Glutamatergic neuron (in vitro differentiated cells): ENCODE measurements at places on chromosomes 3 and 15.

GRCh38 chr3:150341891-150342290 is 66.2 kb upstream of the TSC22D2 start:
- DNase-seq: no peak

DNA sequence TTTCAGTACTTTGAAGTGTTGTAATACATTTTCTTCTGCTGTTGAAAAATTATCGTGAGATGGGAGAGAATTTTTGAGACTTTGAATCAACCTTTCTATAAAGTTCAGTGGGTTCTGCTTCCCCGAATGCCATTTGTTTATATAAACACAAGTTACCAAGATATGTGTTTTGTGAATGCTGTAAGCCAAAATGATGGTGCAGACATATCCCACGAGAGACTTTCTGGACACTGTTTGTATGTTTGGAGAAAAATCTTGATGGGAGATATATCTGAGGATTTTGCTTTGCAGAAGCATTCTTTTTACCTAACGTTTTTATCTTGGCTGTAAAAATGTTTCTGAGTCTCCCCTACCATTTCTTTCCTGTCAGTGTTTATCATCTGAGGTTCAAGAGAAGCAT is 526.6 kb upstream of the ZNF717 start:
- DNase-seq: no peak

DNA sequence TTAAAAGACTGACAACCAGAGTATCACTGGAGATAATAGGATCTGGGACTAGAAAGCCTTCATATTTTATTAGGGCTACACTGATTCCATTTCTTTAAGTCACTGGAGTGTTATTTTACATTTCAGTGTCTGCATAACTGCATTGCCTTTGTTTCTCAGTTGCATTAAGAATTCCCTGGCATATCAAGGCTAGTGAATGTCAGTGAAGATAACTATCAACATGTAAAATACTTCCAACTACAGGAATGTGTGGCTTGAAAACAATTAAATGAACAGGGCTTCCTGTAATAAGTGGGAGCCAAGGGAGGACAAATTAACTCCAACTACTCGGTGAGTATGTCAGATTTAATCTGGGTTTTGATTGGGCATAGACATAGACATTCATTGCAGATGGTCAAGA is 628.5 kb downstream of the ROBO2 start:
- DNase-seq: no peak

- DNase-seq: no peak
Measured at GRCh38 chr3:50050361-50050760, 38.4 kb upstream of the RBM5 start.

DNA sequence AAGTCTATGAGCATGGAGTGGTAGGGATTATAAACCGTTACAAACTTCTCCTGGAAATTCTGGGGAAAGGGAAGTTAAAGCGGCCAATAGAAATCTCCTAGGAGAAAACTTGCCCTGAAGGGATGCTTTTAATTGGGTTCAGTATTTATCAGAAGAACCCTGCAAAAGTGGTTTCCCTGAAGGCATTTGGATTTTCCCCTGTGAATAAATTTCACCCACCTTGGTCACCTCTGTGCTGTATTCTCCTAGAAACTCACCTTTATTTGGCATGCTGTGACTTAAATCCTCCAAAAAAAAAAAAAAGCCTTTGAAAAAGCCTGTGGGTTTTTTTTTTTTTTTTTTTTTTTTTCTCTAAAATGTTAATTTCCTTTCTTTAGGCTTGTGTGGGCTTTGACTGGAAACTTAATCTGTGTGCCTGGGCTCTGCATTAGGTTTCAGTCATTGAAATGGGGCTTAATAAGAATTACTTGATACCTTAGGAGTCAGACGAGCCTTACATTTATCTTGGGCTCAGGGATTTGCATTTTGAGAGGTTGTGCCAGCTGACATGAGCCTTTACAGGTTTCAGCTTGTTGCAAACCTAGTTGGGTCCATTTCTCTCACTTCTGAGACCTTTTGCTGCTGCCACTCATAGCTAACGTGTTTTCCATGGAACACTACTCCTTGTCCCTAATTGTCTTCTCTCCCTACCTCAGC is 22.0 kb downstream of the TGFBR2 start:
- no peak for DNase-seq

- DNase-seq: peak; percentile 89
Measured at GRCh38 chr3:143121241-143122088, 1.9 kb downstream of the CHST2 start.

- DNase-seq: no peak
Measured at GRCh38 chr3:25460751-25461150, 32.7 kb downstream of the RARB start.

- DNase-seq: no peak
Measured at GRCh38 chr3:143334231-143334630, 214.7 kb downstream of the CHST2 start.

DNA sequence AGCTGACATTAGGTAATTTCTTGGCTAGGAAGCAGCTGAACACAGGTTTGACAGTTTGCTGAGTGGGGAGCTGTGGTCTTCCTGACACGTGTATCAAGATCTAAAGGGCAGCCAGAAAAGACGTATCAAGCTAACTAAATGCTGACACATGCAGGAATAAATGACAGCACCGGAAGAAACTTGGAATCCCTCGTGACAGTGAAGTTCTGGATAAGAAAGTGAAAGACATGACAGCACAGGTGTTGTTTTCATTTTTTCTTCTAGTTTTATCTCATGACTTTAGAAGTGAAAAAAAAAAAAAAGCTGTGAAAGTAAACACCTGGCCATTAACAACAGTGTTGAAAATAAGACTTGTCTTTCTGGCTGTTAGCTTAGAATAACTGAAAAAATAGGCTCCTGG is 48.7 kb downstream of the FGF7 start:
- no peak for DNase-seq

DNA sequence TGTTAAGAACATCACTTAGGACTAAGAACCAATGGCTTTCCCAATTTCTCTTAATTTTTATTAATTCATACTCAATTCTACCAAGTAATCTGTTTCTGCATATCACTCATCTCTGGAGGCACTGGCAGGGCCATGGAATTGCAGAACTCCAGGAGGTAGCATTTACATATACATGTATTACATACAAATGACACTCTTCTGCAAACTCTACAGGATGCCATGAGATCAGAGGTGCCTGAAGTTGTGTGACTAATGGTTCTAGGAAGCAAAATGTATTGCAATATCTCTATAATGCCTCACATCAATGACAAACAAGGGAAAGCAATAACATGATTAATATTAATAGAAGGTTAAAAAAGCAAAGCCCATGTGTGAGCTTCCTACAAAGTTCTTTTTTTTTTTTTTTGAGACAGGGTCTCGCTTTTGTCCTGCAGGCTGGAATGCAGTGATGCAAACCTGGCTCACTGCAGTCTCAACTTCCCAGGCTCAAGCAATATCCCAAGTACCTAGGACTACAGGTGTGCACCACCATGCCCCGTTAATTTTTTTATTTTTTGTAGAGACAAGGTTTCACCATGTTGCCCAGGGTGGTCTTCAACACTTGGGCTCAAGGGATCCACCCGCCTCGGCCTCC is 33.0 kb downstream of the DENND6A start:
- DNase-seq: no peak

- DNase-seq: no peak
Measured at GRCh38 chr3:11507719-11508118, 136.0 kb downstream of the VGLL4 start.

GRCh38 chr15:52567871-52568600 is 794 bp downstream of the ARPP19 start:
- no peak for DNase-seq

DNA sequence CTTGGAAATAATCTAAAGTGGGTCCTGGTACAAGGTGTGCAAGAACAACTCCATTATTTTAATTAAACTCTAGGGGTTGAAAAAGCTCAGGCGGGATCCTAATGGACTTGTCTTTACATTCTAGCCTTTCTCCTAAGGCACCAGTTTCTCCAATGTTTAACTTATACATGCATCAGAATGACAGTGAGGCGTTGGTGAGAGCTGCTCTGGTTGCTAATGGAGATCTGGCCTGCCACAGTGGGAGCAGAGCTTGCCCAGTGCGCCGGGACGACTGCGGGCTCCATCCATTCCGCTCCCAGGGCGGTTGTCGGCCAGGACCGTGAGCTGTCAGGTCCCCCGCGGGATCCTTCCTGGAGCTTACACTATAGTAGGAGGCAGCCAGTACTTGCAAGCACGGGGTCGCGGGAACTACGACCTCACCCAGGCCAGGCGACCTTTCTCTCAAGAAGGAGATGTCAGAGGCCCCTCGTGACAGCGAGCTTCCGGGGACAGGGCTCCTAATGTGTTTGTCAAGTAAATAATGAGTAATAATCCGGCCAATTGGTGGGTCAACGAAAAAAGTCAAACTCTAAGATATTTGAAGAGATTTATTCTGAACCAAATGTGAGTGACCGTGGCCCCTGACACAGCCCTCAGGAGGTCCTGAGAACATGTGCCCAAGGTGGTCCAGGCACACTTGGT is 991 bp upstream of the HIGD1A start:
- peak; percentile 56 for DNase-seq

DNA sequence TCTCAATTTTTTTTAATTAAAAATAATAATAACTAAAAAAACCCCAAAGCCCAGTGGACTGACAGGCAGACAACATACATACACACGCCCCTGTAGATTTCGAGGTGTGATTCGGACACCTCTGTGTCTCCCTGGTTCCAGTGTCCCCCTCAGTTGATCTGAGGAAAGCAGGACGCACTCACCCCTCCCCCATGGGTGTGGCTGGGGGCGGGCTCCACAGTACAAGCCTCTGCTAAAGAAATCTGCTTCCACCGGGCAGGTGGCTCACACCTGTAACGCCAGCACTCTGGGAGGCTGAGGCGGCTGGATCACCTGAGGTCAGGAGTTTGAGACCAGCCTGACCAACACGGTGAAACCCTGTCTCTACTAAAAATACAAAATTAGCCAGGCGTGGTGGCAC is 33.8 kb upstream of the BLM start:
- no peak for DNase-seq

GRCh38 chr3:9194509-9195184 is 54.8 kb downstream of the SRGAP3 start:
- DNase-seq: no peak

DNA sequence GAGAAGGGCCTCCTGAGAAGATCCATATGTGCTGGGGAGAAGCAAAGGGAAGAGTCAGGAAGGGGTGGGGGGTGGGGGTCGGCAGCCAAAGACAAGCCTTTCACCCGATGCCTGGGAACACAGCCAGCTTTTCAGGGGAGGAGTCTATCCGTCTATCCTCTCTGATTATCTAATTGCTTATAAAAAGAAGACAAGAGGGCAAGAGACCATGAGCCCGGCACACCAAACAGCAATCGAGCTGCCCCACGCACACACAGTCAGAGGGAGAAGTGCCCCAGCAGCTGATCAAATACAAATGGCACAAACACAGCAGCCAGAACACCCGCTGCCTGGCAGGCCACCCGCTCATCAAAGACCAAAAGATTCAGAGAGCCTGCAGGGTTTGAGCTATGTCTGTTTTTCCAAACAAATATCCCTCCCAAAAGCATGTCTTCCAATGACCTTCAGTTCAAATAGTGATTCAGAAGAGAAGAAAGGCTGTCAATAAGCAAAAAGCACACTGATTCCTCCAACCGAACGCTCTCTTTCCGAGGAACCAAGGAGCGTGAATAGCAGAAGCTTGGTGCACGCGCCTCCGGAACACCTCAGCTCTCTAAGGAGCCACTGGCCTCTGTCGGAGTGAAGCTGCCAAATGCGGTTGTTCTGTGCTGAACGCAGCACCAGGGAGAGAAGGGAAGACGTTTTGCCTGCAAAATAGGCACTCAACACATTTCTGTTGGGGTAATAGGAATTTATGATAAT is 419.2 kb downstream of the OCA2 start:
- no peak for DNase-seq

- no peak for DNase-seq
Measured at GRCh38 chr3:194176274-194176991, 40.5 kb downstream of the HES1 start.

- no peak for DNase-seq
Measured at GRCh38 chr15:60352525-60352924, 45.3 kb downstream of the ANXA2 start.

DNA sequence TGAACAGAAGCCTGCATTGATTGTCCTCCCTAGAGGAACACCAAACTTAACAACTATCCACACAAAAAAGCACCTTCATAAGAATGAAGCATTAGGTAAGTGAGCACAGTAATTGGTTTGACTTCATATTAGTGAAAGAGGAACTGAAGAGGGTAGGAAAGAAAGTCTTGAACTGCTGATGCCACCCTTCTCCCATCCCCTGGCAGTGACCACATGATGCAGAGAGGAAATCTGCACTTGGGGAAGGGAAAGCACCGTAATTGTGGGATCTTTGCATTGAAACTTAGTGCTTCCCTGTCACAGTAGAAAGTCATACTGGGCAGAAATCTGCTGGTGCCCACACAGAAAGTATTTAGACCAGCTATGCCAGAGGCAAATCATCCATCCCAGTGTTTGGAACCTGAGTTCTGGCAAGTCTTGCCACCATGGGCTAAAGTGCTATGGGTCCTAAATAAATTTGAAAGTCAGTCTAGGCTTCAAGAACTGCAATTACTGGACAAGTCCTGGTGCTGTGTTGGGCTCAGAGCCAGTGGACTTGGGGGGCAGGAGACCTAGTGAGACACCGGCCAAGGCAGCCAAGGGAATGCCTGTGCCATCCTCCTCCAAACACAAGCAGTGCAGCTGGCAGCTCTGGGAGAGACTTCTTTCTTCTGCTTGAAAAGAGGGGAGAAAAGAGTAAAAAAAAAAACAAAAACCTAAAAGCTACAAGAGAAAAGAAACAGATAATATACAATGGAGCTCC is 63.6 kb downstream of the SLC15A2 start:
- DNase-seq: no peak

GRCh38 chr15:59180945-59181600 is 25.6 kb upstream of the LDHAL6B start:
- no peak for DNase-seq

DNA sequence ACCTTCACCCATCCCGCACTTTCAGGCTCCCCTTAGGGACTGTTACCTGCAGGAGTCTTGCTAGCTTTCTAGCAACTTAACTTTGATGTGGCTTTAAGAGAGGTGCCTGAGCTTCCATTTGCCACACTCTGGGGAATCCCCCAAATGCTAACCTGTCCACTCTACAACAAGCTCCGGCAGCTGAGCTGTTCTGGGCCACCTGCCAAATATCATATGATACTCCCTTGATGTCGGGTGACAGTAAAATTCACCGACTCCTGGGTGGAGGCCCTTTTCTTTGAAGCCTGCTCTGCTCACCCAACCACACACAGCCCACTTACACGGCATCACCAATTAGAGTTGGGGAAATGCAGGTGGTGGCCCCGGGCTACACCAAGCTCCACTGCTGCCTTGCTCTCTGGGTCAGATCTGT is 38.0 kb upstream of the XCR1 start:
- DNase-seq: no peak

- DNase-seq: no peak
Measured at GRCh38 chr3:16060358-16060852, 114.1 kb upstream of the GALNT15 start.

- no peak for DNase-seq
Measured at GRCh38 chr15:74828835-74829234, 2.4 kb downstream of the CPLX3 start.

- no peak for DNase-seq
Measured at GRCh38 chr15:70770863-70771262, 7.5 kb upstream of the UACA start.

DNA sequence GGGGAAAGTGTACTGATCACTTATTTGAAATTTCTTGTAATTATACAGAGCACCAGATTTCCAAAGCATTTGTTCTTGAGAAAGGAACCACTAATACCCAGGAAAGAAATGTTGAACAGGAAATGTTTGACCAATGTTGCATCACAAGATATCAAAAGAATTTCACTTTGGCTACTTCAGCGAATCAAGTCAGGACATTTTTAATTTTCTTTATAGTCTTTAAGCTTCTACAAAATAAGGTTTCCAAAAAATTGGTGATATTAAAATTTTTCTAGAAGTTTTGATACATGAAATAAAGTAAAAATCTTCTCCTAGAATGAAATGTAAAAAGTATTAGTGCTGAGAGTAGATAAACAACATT is 421.9 kb downstream of the MECOM start:
- no peak for DNase-seq
